ENCODE measurements at places on chromosomes 2 and 18.

DNA sequence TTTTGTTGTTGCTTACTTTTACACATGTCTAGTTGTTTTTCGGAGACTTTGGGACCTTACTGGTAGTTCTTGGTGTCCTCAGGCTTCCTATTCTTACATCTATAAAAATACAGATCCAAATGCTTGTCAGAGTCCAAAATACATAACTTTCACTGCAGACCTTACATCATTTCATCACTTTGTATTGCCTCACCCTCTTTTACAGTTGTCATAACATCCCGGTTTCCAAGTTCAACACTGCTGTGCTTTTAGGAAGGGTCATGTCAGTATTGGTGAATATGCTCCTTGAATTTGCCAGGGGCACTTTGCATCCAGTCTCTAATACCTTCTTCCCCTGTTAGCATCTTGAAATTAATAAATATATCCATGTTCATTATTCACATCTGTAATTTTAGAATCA is 518.2 kb upstream of the RAB12 start:
- no peak for DNase-seq

DNA sequence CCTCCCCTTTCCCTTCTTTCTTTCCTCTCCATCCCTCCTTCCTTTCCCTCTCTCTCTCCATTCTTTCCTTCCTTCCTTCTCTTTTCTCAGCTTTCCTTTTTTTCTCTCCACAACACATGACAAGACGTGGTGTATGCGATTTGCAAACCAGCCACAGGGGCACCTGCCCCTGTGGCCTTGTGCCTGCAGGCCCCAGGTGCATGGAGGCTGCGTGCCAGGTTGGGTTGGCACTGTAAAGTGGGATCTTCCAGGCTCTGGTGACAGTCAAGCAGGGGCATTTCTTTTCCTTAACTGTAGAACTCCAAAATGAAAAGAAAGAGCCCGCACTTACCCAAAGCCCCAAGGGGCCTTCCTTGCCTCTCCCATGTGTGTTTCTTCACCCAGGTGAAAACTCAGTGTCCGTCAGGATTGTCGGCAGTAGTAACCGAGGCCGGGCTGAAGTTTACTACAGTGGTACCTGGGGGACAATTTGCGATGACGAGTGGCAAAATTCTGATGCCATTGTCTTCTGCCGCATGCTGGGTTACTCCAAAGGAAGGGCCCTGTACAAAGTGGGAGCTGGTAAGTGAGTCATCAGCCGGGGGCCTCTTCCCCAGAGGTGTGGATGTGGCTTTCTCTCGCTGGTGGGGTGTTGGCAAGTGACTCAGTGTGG is 50.9 kb downstream of the MARCO start:
- peak; percentile 87 for DNase-seq

- no peak for DNase-seq
These were observed 61.1 kb upstream of the RPL31 start for GRCh38 chr2:100940766-100941645.

GRCh38 chr2:85854166-85854509 is 34.7 kb downstream of the ST3GAL5 start:
- DNase-seq: no peak

DNA sequence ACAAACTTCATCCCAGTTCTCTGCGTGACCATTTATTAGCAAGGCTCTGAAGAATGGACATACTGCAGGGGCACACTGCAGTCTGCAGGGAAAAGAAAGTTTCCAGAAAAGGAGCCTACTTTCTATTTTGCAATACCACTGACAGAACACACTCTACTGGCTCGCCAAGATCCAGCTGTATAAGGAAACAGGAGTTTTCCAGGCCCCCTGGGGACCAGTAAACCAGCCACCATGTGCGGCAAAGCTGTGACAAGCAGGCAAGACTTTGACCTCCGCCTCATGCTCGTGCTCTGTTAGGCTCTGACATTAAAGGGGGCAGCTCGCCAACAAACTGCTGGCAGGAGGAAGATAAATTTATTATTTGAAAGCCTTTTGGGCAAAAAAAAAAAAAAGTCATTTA is 67.3 kb downstream of the CCBE1 start:
- DNase-seq: no peak

- DNase-seq: no peak
These were observed 27.5 kb upstream of the FAHD2A start for GRCh38 chr2:95374921-95375471.

GRCh38 chr2:238554468-238555315 is 128.0 kb downstream of the ASB1 start:
- DNase-seq: no peak

DNA sequence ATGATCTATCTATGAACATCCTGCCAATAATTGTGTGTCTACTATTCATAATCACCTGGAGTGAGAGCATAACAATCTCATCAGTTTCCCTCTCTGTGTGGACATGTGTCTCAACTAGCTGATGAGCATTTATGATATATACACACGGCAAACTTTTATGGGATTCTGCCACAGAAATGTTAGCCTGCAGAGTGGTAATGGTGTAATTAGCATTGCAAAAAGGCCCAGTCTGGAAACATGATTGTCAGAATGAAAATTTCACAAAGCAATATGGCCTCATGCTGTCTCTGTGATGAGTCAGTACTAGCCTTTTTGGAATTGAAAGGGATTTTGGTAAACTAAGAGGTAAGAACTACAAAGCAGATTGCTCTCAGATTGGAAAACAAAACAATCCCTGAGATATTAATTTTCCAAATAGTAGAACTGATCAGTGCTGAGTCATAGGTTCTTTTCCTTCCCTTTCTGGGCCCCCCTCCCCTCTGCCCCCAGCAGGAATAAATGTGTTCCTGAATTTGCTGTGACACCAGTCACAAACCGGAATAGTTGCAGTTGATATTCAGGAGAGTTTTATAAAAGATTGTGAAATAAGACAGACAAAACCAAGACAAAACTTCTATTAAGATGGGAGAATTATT is 189.2 kb downstream of the OSR1 start:
- no peak for DNase-seq

GRCh38 chr2:120740375-120740764 is 4.7 kb downstream of the GLI2 start:
- no peak for DNase-seq

DNA sequence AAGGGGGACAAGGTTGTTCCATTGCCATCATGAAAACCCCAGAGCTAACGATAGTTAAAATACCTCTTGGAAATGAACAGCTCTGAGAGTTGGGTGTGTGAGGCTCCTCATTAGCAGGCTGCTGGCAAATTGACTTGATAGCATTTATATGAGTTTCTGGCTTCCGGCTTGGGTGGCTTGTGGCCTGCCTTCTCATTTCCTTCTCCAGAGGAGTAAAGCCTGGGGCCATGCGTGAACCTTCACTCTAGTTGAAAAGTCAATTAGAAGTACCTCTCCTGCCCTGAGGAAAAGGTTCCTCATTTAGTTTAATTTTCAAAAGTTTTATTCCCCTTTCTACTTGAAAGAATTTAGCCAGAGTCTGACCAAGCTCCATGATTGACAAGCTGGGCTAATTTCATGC is 67.1 kb downstream of the MGAT5 start:
- no peak for DNase-seq

GRCh38 chr2:133265432-133265949 is 302.8 kb downstream of the NCKAP5 start:
- DNase-seq: no peak

Data from mammary epithelial cell (primary cell).